SJCRH30 (cell line): ENCODE measurements at places on chromosomes 16 and 17. TPM values are rescaled to one million over a fixed set of nuclear protein-coding genes. Genes with fewer than 3 reads are reported as not detected.

TRIM25 gene
- total RNA-seq, result 2.7 and 3.0 TPM in 2 replicates

- no peaks in the 10 kb centered on the region for H3K36me3 ChIP-seq
- H3K27ac ChIP-seq, result no peak overlapping the region
- no peaks in the 10 kb centered on the region for H3K4me1 ChIP-seq
- DNase-seq, result no peak
- H3K4me3 ChIP-seq, result no peak overlapping the region
Measured at GRCh38 chr16:27781981-27782880, 232.3 kb downstream of the KATNIP start.

DNA sequence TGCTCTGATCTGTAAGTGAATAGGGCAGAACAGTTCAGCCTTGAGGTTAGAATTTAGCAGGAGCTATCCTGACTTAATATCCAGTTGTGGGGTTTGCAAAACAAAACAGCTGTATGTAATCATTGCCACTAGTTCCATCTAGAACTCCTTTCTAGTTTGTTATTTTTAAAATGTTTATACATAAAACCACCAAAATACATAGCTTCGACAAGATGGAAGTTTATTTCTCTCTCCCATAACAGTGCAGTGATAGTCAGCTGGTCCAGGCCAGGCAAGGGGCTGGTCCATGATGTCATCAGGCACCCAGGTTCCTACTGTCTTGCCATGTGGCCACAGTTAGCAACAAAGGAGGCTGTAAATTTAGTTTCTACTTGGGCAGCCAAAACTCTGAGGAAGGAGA lies 10.5 kb upstream of the PLK1 start:
- no peak overlapping the region for H3K4me3 ChIP-seq
- H3K4me1 ChIP-seq, result no peaks in the 10 kb centered on the region
- H3K27ac ChIP-seq, result no peak overlapping the region
- no peak for DNase-seq
- peaks cover 34% of the 10 kb centered on the region for H3K36me3 ChIP-seq
- H3K27me3 ChIP-seq, result no peaks in the 10 kb centered on the region

GRCh38 chr16:75203667-75204409 lies 3.1 kb downstream of the CTRB2 start:
- no peak for DNase-seq
- H3K4me1 ChIP-seq, result peaks cover 5% of the 10 kb centered on the region; the same call in 1 of the 2 replicates

DNA sequence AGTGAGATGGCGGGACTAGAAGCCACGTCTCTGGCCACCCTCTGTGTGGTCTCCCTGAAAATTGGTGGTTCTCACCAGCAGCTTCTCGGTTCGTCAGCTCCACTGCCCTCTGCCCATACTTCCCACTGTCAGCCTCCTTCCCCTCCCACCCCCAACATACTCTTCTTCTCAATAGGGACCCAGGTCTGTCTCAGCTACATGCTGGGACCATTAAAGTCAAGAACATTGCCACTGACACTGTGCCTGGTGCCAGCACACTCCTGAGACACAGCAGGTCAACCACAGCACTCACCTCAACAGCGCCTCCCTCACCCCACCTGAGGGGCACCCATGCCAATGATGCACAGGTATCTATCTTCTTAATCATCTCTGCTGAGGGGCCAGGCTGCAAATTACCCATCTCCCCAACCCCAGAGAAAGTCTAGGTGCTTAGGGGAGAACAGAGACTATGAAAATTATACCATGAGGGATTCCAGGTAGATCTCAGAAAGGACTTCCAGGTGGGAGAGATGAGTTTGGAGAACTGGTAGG lies 1.3 kb downstream of the PLXDC1 start:
- no peaks in the 10 kb centered on the region for H3K27me3 ChIP-seq
- H3K36me3 ChIP-seq, result no peaks in the 10 kb centered on the region
- H3K27ac ChIP-seq, result no peak overlapping the region
- H3K4me3 ChIP-seq, result no peak overlapping the region
- peaks cover 3% of the 10 kb centered on the region; the same call in 1 of the 2 replicates for H3K4me1 ChIP-seq

DNA sequence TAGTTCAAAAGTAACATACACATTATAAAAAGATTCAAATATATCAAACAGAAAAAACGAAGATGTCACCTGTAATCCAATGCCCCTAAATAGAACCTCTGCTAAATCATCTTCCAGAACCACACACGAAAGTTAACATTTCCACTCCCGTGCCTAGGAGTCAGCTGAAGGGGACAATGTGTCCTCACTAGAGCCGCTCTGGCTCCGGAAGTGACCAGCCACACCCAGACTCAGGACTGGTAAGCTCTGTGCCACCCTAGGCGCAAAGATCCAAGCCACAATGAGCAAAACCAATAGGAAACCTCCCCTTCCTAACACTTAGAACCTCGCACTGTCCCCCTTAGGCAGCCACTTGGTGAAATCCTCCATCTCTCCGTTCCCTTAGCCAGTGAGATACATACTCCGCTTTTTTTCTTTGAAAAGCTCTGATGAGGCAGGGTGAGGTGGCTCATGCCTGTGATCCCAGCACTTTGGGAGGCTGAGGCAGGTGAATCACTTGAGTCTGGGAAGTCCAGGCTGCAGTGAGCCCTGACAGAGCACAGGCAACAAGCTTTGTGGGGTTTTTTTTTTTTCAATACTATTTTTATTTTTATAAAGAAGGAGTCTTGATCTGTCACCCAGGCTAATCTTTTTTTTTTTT lies 11.8 kb downstream of the CTRB1 start:
- H3K4me1 ChIP-seq, result no peaks in the 10 kb centered on the region
- H3K27me3 ChIP-seq, result no peaks in the 10 kb centered on the region
- no peak for DNase-seq

DNA sequence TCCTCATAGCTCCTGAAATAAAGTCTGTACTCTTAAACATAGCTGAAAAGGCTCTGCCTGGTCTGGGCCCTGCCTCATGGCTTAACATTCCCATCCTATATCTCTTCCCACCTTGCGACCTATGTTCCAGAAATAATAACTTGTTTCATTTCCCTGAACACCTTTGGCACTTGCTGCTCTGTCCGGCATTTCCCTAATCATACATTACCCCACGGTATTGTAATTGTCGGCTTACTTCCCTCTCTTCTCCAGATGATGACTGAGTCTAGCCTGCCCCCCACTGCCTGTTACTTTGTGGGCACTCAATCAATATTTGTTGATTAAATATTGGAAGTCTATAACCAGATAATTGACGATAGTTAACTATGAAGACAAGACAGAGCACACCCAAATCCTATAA lies 23.3 kb upstream of the SUPT4H1 start:
- H3K4me3 ChIP-seq, result no peak overlapping the region
- H3K27me3 ChIP-seq, result no peaks in the 10 kb centered on the region; the same call in 1 of the 2 replicates
- DNase-seq, result no peak
- no peaks in the 10 kb centered on the region for H3K36me3 ChIP-seq
- no peak overlapping the region for H3K27ac ChIP-seq
- no peaks in the 10 kb centered on the region for H3K4me1 ChIP-seq

DNA sequence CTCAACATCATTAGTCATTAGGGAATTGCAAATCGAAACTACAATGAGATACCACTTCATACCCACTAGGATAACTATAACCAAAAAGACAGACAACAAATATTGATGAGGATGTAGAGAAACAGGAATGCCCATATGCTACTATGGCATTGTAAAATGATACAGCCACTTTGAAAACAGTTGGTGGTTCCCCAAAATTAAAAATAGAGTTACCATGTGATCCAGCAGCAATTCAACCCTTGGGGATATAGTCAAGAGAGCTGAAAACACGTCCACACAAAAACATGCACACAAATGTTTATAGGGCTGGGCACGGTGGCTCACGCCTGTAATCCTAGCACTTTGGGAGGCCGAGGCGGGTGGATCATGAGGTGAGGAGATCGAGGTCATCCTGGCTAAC lies 10.0 kb upstream of the PECAM1 start:
- peaks cover 9% of the 10 kb centered on the region for H3K4me1 ChIP-seq
- no peak for DNase-seq
- H3K4me3 ChIP-seq, result no peak overlapping the region
- no peaks in the 10 kb centered on the region for H3K27me3 ChIP-seq

GRCh38 chr16:74297145-74297665 lies 591 bp downstream of the PSMD7 start:
- DNase-seq, result peak; percentile 7
- H3K27me3 ChIP-seq, result no peaks in the 10 kb centered on the region
- H3K36me3 ChIP-seq, result peaks cover 26% of the 10 kb centered on the region
- H3K27ac ChIP-seq, result peak overlapping the region; percentile 85

DNA sequence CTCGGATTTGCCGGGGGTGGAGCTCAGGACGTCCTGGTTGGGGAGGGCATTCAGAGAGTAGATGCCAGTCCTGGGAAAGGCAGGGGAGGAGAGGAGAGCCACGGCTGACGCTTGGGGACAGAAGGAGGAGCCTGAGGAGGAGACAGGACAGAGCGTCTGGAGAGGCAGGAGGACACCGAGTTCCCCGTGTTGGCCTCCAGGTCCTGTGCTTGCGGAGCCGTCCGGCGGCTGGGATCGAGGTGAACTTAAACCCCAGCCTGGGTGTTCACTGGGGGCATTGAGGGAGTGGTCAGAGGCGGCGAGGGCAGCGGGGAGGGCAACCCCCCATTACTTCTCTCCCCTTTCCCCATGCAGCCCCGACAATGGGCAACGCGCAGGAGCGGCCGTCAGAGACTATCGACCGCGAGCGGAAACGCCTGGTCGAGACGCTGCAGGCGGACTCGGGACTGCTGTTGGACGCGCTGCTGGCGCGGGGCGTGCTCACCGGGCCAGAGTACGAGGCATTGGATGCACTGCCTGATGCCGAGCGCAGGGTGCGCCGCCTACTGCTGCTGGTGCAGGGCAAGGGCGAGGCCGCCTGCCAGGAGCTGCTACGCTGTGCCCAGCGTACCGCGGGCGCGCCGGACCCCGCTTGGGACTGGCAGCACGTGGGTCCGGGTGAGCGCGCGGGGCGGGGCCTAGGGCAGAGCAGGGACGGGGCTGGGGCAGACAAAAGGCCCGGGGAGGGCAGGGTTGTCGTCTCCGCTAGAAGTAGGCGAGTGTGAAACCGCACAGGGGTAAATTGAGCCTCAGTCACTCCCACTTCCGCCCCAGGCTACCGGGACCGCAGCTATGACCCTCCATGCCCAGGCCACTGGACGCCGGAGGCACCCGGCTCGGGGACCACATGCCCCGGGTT lies 3.7 kb downstream of the NOL3 start:
- H3K4me1 ChIP-seq, result peaks cover 19% of the 10 kb centered on the region
- peak; percentile 77 for DNase-seq
- H3K27ac ChIP-seq, result no peak overlapping the region
- H3K4me3 ChIP-seq, result peak overlapping the region; percentile 55

ANKFN1 gene
- 0.53 and 1.0 TPM in 2 replicates for total RNA-seq

GRCh38 chr17:19876529-19877161 lies 8.9 kb upstream of the ULK2 start:
- peaks cover 9% of the 10 kb centered on the region for H3K4me1 ChIP-seq
- H3K27ac ChIP-seq, result no peak overlapping the region
- H3K27me3 ChIP-seq, result 0 out of 2 replicates have a peak, but pooled peaks cover 6% of the 10 kb centered on the region

DNA sequence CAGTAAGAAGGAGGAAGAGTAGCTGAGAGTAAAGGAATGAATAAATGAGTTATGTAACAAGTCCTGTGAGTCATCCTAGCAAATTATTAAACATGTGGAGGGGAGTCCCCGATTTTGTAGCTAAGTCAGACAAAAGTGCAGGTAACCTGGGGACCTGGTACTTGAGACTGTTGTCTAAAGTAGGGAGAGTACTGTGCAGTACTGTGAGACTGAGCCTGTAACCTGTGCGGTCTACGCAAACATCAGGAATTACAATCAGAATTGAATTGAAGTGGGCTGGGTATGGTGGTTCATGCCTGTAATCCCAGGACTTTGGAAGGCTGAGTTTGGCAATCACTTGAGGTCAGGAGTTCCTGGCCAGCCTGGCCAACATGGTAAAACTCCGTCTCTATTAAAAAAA lies 35.7 kb downstream of the IKZF3 start:
- H3K27me3 ChIP-seq, result 0 out of 2 replicates have a peak, but pooled peaks cover 5% of the 10 kb centered on the region
- H3K36me3 ChIP-seq, result no peaks in the 10 kb centered on the region
- H3K27ac ChIP-seq, result no peak overlapping the region
- no peak overlapping the region for H3K4me3 ChIP-seq

- no peak overlapping the region for H3K27ac ChIP-seq
- H3K4me3 ChIP-seq, result no peak overlapping the region
- H3K27me3 ChIP-seq, result no peaks in the 10 kb centered on the region
- no peaks in the 10 kb centered on the region for H3K4me1 ChIP-seq
Measured at GRCh38 chr17:59381716-59382570, 50.5 kb downstream of the YPEL2 start.

GRCh38 chr17:50093807-50094206 lies 1.3 kb upstream of the PDK2 start:
- H3K36me3 ChIP-seq, result no peaks in the 10 kb centered on the region
- H3K4me1 ChIP-seq, result 0 out of 2 replicates have a peak, but pooled peaks cover 2% of the 10 kb centered on the region
- H3K27me3 ChIP-seq, result peaks cover 2% of the 10 kb centered on the region; the same call in 1 of the 2 replicates
- no peak overlapping the region for H3K27ac ChIP-seq
- DNase-seq, result no peak

DNA sequence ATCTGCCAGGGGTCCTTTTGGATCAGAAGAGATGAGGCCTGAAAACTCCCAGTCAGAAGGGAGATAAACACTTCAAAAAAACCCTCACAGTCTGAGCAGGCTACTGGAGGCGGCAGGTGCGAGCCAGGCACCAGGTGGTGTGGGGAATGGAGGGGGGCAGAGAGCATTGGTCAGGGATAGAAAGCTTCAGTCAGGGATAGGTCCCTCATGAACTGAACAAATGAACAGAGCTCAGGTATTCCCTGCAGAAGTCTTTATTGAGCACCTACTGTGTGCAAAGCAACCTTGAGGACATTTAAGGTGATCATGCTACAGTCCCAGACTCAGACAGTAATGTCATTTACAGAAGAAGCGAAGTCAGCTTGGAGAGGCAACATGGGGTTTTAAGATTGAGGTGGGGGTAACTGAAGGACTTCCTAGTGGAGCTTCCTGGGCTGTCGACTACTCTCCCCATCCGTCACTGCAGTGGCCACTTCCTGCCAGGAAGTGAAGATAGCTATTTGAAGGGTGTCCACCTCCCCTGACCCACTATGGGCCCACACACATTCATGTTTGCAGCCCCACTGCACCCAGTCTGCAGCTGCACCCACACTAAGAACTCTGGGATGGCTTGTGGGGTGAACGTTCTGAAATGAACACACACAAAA lies 3.2 kb downstream of the KIFC3 start:
- peaks cover 37% of the 10 kb centered on the region for H3K4me1 ChIP-seq
- no peaks in the 10 kb centered on the region for H3K36me3 ChIP-seq
- H3K4me3 ChIP-seq, result no peak overlapping the region
- no peak for DNase-seq
- H3K27me3 ChIP-seq, result no peaks in the 10 kb centered on the region
- H3K27ac ChIP-seq, result no peak overlapping the region

DNA sequence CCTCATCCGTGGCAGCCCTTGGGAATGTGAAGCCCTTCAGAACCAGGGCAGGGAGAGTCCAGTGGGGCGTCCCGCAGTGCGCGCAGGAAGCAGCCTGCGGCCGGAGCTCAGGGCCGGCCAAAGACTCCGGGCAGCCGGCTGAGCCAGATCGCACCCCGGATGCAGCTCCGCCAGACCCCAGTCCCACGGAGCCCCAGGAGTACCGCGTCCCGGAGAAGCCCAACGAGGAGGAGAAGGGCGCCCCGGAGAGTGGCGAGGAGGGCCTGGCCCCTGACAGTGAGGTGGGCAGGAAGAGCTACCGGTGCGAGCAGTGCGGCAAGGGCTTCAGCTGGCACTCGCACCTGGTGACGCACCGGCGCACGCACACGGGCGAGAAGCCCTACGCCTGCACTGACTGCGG lies 6.9 kb downstream of the ZNF205 start:
- H3K27ac ChIP-seq, result no peak overlapping the region
- peaks cover 32% of the 10 kb centered on the region for H3K4me1 ChIP-seq
- no peak overlapping the region for H3K4me3 ChIP-seq
- peaks cover 35% of the 10 kb centered on the region for H3K36me3 ChIP-seq
- no peak for DNase-seq
- no peaks in the 10 kb centered on the region for H3K27me3 ChIP-seq

GRCh38 chr17:39962642-39963220 lies at the start of gene GSDMA:
TSS of gene GSDMA (plus strand) at chr17:39963004. CDS start at chr17:39965688, 2,684 bp downstream.
- H3K36me3 ChIP-seq, result no peaks in the 10 kb centered on the region
- 0 out of 2 replicates have a peak, but pooled peaks cover 4% of the 10 kb centered on the region for H3K27me3 ChIP-seq
- 0 out of 2 replicates have a peak, but pooled peaks cover 3% of the 10 kb centered on the region for H3K4me1 ChIP-seq
- no peak within 1 kb of the TSS for H3K4me3 ChIP-seq
- DNase-seq, result no peak
